ENCODE measurements at places on chromosomes 11 and 22.

DNA sequence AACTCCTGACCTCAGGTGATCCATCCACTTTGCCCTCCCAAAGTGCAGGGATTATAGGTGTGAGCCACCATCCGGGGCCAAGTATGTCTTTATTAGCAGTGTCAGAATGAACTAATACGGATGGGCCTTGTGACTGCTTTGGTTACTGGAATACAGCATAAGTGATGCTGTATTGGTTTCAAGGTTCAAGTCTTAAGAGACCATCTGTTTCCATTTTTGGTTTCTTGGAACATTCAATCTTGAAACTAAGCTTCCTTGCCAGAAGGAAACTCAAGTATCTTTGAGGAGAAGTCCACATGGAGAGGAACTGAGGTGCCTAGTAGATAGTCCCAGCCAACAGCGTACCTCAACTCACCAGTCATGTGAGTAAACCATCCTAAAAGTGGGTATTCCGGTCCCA is 58.8 kb downstream of the APOL3 start:
- DNase-seq = no peak

DNA sequence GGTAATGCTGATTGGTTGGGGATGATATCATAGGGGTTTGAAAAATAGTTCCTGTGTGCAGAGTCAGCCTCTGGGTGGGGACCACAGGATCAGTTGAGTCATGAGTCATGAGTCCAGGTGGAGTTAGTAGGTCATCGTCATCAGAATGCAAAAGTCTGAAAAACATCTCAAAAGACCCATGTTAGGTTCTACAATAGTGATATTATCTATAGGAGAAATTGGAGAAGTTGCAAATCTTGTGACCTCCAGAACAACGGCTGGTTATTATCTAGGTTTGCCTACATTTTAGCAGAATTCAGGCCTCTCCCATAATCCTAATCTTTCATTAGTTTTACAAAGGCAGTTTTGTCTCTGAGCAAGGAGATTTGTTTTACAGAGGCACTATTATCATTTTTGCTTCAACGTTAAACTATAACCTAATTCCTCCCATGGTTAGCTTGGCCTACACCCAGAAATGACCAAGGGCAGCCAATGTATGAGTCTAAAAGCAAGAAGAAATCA is 38.9 kb downstream of the MS4A2 start:
- DNase-seq = no peak

- DNase-seq = no peak
Measured at GRCh38 chr22:28986366-28986765, 75.3 kb downstream of the C22orf31 start.

- no peak for DNase-seq
Measured at GRCh38 chr11:119488256-119488995, 65.5 kb upstream of the THY1 start.

- DNase-seq = peak; percentile 24
Measured at GRCh38 chr11:57240757-57241156, 3.7 kb upstream of the APLNR start.

- no peak for DNase-seq
Measured at GRCh38 chr22:20798974-20799373, 25.1 kb downstream of the SERPIND1 start.

DNA sequence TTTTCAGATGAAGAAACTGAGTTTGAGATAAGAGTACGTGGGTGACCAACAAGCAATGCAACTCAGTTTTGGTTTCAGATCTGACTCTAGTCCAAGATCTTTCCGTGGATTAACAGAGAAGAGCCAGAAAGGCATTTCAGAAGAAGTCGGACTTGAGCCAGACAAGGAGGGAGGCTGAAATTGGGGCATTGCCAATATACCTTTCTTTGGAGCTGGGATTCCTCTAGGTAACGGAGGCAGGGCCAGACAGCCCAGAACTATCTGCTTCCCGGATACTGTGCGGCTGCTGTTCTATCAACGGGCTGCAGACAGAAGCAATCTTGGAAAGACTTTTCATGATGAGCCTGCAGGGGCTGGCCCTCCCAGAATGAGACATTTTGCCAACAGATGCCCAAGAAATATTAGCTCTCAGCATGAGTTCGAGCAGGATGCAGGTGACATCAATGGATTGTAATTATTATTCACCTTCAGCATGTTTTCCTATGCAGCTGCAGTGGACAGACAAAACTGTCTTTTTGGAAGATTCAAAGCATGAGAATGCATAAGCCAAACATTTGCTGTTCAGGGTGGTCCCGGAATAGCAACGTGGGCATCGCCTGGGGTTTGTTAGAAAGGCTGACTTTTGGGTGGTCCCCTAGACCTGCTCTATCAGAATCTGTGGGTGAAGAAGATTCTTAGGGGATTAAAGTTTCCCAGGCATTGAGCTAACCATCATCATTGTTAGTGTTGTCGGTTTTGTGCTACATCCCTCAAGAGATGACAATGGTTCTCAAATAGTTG is 95.7 kb downstream of the SCN3B start:
- no peak for DNase-seq

GRCh38 chr11:71562120-71562519 is 3.2 kb upstream of the KRTAP5-10 start:
- no peak for DNase-seq

- peak; percentile 31 for DNase-seq
Measured at GRCh38 chr11:30710221-30710620, 124.1 kb upstream of the MPPED2 start.

DNA sequence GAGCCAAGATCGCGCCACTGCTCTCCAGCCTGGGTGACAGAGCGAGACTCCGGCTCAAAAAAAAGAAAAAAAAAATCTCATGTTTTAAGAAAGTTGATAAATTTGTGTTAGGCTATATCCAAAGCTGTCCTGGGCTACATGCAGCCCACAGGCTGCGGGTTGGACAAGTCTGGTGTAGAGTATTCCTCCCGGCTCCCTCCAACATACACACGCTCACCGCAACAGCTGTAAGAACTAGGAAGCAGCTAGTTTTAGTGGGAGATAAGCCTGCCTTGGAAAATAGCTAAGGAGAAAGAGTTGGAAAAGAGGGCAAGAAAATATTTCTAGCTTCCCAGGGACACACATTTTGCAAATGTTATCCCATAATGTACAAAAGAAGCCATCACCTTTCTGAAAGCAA is 46.6 kb downstream of the CELF1 start:
- peak; percentile 33 for DNase-seq
